ENCODE measurements at places on chromosomes 6 and 20. TPM values are rescaled to one million over a fixed set of nuclear protein-coding genes. Genes with fewer than 3 reads are reported as not detected.

PSMB9 gene
- not detected for total RNA-seq

FAM209A gene
- total RNA-seq, result not detected

SPATA25 gene
- total RNA-seq, result 0.43 TPM

CLPSL2 gene
- total RNA-seq, result not detected

CLDN20 gene
- not detected for total RNA-seq

KCNK15 gene
- total RNA-seq, result 0.21 TPM

LINC00237 gene
- not detected for total RNA-seq

SSTR4 gene
- total RNA-seq, result not detected

SLC12A5 gene
- total RNA-seq, result 0.77 TPM

LAMA2 gene
- 1.5 TPM for total RNA-seq

CGAS gene
- 0.90 TPM for total RNA-seq

RAD21L1 gene
- total RNA-seq, result not detected

CGA gene
- total RNA-seq, result not detected

DNA sequence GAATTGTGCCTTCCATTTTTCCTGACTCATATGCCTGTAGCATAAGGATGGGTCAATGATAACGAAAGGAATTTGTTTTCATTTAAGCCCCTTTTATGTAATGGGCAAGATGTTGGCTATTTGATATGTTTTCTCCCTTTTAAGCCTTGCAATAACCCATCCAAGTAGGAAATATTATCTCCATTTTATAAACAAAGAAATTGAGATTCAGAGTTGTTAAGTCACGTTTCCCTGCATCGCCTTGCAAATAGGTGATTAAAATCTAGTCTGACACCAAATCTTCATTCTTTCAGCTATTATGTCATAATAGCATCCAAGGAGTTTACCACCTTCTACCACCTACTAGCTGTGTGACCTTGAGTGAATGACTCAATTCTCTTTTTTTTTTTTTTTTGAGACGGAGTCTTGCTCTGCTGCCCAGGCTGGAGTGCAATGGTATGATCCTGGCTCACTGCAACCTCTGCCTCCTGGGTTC is 7.0 kb downstream of the HNF4A start:
- no peak for DNase-seq

DNA sequence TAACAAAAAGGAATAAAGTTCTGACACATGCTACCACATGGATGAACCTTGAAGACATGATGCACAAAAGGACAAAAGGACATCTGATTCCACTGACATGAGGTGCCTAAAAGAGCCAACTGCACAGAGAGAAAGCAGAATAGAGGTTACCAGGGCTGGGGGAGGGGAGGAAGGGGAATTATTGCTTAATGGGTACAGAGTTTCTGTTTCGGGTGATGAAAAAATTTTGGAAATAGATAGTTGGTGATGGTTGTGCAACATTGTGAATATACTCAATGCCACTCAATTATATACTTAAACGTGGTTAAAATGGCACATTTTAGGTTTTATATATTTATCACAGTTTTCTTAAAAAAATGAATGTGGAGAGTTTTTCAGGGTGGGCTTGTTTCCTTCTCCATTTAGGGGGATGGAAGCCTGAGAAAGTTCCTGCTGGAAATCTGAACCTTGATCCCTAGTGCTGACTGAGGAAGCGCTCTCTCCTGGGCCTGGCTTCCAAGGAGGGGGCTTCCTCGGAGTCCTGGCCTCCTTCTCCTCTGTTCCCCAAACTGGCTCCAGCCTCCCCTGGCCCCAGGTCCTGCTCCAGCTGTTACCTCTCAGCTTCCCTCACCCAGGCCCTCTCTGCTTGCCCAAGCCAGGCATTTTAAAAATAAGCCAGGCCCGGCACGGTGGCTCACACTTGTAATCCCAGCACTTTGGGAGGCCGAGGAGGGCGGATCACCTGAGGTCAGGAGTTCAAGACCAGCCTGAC is 79.2 kb downstream of the NOL4L start:
- DNase-seq, result no peak

GRCh38 chr20:32629813-32630212 is 43.9 kb downstream of the C20orf203 start:
- no peak for DNase-seq

DNA sequence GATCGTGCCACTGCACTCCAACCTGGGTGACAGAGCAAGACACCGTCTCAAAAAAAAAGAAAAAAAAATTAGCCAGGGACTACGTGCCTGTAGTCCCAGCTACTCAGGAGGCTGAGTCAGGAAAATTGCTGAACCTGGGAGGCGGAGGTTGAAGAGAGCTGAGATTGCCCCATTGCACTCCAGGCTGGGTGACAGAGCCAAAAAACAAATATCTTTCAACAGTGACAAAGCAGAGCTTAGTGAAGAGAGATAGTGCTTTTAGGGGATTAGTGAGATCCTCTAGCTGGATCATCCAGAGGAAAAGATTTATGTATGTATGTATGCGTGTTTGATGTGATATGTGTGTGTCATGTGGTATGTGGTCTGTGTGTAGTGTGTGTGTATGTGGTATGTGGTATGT is 56.6 kb downstream of the IL22RA2 start:
- no peak for DNase-seq

- no peak for DNase-seq
Measured at GRCh38 chr20:18611492-18611891, 23.6 kb downstream of the DTD1 start.

DNA sequence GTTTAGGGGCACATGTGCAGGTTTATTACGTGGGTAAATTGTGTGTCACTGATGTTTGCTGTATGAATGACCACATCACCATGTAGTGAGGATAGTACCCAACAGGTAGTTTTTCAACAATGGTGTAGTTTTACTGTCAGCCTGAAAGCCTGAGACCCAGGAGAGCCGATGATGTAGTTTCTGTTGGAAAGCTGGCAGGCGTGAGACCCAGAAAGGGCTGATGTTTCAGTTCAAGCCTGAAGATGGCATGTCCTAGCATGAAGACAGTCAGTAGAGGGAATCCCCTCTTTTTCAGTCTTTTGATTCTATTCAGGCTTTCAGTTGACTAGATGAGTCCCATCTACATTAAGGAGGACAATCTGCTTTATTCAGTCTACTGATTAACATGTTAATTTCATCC is 96.7 kb downstream of the KLHL32 start:
- DNase-seq, result no peak

GRCh38 chr20:46520976-46521579 is 7.7 kb upstream of the ZNF334 start:
- peak; percentile 83 for DNase-seq

- no peak for DNase-seq
Measured at GRCh38 chr20:33990075-33990474, 3.6 kb upstream of the RALY start.

DNA sequence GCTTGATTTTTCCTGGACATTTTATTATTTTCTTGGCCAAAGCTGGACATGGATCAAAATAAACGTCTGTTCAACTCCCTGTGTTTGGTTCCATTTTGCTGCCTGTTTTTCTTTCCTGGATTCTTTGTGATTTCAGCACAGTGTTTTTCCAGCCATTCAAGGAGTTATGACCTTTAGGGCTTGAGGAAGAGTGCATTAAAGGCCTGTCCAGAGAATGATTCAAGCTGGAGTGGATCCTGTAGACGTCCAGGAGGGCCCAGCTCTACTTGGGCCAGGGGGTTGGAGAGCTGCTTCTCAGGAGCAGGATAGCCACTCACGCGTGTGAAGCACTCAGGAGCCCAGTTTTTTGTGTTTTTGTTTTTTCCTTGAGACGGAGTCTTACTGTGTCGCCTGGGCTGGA is 56.5 kb upstream of the IER3 start:
- DNase-seq, result no peak

DNA sequence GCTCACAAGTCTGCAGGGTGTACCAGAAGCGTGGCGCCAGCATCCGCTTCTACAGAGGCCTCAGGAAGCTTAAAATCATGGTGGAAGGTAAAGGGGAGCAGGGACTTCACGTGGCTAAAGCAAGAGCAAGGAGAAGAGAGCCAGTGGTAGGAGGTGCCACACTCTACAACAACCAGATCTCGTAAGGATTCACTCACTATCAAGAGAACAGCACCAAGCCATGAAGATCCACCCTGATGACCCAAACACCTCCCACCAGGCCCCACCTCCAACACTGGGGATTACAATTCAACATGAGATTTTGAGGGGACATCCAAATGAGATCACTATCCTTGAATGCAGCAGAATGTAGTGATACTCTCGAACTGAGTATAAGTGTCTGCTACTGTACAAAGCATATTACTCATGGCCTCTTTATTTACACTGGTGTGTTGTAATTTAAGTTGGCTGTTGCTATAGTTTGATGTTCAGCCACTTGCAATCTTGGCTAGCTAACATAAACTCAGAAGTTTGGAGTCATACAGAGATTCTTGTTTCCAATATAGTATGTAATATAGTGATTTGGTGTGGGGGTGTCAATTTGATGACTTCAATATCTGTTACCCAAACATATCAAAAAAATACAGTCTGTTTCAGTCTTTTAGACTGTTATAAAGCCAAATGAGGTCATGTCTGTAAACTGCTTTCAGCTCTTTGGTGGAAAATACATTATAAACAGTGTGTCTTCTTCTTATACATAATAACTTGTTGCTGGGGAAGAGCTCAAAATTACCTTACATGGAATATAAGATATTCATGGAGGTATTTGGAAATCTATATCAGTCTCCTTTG is 39.4 kb upstream of the MYLIP start:
- no peak for DNase-seq

- no peak for DNase-seq
Measured at GRCh38 chr6:113512576-113512975, 344.6 kb upstream of the MARCKS start.

DNA sequence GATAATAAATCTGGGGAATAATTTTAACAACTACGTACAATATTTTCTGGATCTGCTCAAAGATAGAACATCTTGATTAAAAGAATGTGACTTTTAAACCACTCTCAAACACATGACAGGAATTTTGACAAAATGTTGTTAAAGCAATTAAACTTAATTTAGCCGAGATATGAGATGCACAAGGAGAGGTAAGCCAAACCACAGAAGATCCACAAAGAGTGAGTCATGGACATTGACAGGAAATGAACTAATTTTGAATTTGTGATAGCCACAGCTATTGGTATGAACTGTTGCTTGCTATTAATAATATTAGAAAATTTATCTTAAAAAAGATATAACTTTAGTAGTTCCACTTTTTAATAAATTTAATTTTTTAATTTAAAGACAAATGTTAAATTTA is 27.8 kb upstream of the VGLL2 start:
- DNase-seq, result no peak

GRCh38 chr20:20037960-20038359 is 14.3 kb downstream of the CRNKL1 start:
- DNase-seq, result no peak

- no peak for DNase-seq
Measured at GRCh38 chr6:148271711-148272439, 70.8 kb upstream of the SASH1 start.

DNA sequence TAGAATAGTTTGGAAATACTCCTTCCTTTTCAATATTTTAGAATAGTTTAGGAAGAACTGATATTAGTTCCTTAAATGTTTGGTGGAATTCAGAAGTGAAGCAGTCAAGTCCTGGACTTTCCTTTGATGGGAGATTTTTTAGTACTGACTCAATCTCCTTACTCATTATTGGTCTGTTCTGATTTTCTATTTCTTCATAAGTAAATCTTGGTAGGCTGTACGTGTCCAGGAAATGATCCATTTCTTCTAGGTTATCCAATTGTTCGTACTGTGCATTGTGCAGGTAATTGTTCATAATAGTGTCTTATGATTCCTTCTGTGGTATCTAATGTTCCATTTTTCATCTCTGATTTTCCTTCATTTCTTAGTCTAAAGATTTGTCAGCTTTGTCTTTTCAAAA is 138.9 kb downstream of the SYCP2 start:
- no peak for DNase-seq

DNA sequence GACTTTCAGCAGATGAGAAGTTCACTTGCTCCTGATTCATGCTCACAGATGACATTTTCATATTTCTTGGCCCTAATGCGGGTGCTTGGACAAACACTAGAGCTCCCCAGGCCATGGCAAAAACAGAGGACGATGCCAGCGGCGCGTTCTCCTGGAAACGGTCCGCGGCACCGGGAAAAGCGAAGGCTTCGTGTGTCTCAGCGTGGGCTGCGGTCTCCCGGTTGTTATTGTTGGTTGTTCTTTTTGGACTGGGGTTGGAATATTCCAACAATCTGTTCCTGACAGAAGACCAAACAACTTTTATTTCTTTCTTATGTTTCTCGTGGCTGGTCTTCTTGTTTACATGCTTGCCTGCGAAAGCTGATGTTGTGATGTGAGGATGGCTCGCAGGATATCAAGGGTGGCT is 46.8 kb upstream of the NEDD9 start:
- no peak for DNase-seq

GRCh38 chr6:3584606-3585005 is 127.8 kb upstream of the SLC22A23 start:
- no peak for DNase-seq

GRCh38 chr6:144179237-144179636 is 28.9 kb downstream of the STX11 start:
- DNase-seq, result no peak

DNA sequence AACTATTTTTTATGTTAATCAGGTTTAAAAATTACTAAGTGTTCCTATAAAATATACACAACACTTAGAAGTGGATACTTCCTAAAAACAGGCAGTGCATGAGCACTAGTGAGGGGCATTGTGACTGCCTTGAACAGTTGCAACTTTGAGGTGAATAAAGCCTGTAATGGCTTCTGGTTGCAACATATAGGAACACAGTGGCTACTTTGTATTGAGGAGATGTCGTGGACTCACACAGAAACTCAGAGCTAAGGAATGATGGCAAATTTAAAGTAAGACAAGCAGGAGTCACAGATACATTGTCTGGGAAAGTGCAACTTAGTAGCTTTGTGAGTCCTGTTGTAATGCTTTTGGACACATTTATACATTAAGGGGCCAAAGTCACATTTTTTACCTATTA is 861 bp upstream of the HLA-A start:
- no peak for DNase-seq

DNA sequence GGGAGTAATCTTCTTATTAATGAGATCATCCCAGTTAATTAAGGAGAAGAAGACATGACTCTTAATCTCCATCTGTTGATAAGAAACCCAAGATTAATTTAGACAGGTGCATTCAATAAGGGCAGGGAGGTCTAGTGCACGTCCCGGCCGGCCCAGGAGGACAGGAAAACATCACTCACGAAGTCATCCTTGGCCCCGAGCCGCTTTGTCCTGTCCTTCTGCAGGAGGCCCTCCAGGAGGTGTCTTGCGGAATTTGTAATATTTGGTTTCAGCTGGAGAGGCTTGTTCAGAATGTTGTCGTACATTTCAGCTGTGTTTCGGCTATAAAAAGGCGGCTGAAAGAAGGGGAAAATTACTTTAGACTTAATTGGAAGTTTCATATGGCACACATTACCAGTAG is 118.4 kb upstream of the SLC2A12 start:
- DNase-seq, result peak; percentile 10

DNA sequence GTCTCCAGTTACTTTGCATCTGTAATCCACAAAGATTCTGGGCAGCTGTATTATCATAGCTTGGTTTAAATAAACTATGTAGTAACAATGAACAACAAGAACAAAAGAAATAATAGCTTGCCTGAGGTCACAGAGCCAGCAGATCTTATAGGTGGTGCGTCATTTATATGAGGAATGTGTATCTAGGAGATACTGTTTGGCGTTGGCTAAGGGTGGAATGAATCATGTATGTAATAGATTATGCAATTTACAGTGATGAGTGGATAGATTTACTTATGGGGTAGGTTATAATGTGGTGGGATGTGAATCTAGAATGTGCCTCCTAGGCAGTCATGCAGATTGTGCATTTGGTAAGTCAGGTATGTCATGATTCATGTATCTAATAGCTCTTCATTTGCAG is 42.8 kb downstream of the HNF4A start:
- DNase-seq, result no peak

GRCh38 chr6:43367245-43367984 is 2.0 kb downstream of the ZNF318 start:
- DNase-seq, result no peak

Data from neural progenitor cell (in vitro differentiated cells).